Activated T-helper 9 cell treated with anti-CD3 and anti-CD28 coated beads, Interleukin-2, amount 50 U/mL, for 16 hours (primary cell): ENCODE measurements at places on chromosomes 4 and X.

GRCh38 chr4:81512757-81513501 lies 41.2 kb upstream of the RASGEF1B start:
- no peak for DNase-seq

GRCh38 chr4:44646151-44646550 lies 5.3 kb downstream of the YIPF7 start:
- no peak for DNase-seq

GRCh38 chr4:71406459-71406963 lies 67.7 kb downstream of the SLC4A4 start:
- no peak for DNase-seq

DNA sequence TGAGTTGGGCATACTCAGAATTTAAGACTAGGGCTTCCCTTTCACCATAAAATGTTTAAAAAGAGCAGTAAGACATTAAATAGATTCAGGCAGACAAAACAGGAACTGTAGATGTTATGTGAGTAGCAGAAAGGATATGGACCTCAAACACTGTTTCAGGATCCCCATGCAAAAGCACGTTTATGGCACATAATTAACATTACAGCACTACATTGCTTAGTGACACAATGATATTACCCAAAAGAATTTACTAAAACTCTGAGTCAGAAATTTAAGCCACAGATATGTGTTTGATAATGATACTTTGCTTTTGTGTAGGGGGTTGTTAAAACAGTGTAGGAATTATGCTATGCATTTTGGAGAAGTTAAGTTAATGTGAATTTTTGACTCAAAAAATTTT lies 266.3 kb downstream of the PDGFC start:
- DNase-seq: no peak

GRCh38 chr4:17385403-17385802 lies 126.5 kb downstream of the QDPR start:
- DNase-seq: no peak
